ENCODE measurements at places on chromosomes 12 and 14.

DNA sequence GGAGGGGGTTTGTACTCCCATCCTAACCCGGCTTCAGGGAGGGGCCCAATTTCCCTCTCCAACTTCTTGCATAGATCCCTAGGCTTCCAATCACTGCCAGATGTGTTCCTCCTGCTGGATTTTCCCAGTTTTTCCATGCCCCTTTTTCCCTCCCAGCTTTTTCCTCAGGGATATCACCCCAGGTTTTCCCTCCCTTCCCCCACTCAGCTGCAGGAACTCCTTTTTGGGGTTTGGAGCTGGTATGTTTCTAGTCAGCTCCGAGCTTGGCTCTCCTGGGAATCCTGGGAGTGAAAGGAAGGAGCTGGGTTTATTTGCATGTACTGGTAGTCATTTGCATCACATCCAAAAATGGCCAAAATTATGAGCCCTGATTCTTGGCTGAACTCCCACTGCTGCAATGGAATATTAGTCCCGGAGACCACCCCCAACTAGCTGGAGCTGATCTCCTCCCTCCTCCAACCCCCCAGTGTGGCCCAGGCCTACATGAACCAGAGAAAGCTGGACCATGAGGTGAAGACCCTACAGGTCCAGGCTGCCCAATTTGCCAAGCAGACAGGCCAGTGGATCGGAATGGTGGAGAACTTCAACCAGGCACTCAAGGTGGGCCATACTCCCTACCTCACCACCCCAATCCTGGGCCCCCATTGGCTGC lies 1.4 kb upstream of the RDH5 start:
- DNase-seq = no peak

GRCh38 chr14:90332271-90332584 lies 487 bp upstream of the NRDE2 start:
- no peak for DNase-seq

- no peak for DNase-seq
Observed at GRCh38 chr12:108921946-108922345, 42.1 kb downstream of the DAO start.

DNA sequence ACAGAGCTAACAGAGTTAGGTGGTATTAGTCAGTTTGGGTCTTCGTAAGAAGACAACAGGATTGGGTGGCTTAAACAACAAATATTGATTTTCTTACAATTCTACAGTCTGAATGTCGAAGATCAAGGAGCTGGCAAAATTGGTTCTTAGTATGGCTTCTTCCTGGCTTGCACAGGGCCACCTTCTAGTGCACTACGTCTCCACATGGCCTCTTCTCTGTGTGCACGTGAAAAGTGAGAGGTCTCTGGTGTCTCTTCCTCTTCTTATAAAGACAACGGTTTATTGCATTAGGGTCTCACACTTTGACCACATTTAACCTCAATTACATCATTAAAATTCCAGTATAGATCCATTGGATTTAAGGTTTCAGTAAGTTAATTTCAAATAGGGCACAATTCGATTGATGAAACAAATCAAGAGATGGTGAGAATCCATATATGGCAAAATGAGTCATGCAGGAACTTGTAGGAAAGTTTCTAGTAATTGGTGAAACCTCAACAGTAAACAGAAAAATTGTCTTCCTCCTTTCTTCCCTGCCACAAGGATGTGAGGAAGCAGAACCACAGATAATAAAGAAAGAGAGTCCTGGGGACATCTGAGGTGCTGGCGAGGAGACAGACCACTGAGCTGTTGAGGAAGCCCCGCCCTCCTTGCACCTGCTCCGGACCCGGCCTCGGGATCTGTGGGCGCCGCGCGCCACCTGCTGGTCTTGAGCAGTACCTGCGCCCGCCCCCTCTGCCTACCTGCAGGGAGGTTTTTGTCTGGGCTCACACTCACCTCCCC lies 846.7 kb downstream of the TMEM121 start:
- no peak for DNase-seq

GRCh38 chr12:88918161-88918560 lies 337.9 kb upstream of the KITLG start:
- peak; percentile 38 for DNase-seq

DNA sequence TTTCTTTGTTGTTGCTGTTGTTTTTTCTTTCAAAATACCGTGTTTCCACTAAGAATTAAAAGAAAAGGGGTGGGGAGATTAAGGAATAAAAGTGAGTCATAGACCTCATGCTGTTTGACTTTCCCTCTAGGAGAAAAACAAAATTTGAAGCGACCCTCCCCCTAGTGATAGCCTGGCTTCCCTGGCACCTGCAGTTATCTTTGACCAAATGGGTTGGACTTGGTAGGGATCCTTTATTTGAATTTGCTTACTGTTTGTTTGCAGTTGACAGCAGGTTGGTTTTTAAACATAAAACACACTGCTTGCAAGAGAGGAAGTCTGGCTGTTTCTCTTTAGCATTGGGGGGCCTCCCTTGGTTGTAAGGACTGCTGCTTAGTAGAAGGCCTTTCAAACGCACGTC lies 14.0 kb downstream of the OTX2 start:
- peak; percentile 41 for DNase-seq

DNA sequence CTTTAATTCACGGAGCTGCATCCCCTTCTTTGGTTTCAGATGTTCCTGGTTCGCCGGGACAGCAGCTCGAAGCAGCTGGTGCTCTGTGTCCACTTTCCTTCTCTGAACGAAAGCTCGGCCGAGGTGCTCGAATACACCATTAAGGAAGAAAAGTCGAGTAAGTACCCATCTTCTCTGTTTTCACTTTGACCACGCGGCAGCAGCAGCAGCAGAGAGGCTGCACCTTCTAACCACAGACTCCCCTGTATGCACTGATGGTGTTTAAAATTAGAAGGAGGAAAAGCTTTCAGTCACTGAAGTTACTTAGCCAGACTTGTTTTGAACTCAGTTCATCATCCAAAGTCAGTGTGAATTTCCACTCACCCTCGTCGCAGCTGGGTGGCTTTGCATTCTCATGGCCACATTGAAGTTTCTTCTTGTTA lies 63.8 kb downstream of the RIN3 start:
- no peak for DNase-seq

GRCh38 chr14:77086951-77087350 lies 11.1 kb upstream of the CIPC start:
- DNase-seq = no peak

- no peak for DNase-seq
Observed at GRCh38 chr14:34237081-34237480, 225.0 kb downstream of the SPTSSA start.

DNA sequence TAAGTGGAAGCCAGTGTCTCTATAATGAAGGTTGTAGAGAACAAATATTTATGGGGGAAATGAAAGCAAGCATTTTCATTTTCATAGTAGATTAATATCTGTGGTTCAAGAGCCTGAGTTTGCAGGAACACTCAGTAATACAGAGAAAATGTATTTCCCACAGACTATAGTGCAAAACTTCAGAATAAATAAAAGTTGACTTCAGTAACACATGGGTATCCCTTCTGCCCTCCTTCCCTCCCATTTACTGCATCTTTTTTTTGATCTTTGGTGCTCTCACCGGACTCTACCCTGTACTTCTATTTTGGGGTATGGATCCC lies 75.3 kb upstream of the AMN1 start:
- no peak for DNase-seq

GRCh38 chr12:802242-803120 lies 50.1 kb downstream of the WNK1 start:
- DNase-seq = no peak

- DNase-seq = peak; percentile 89
Observed at GRCh38 chr14:79225815-79226214, 985.5 kb downstream of the DIO2 start.

DNA sequence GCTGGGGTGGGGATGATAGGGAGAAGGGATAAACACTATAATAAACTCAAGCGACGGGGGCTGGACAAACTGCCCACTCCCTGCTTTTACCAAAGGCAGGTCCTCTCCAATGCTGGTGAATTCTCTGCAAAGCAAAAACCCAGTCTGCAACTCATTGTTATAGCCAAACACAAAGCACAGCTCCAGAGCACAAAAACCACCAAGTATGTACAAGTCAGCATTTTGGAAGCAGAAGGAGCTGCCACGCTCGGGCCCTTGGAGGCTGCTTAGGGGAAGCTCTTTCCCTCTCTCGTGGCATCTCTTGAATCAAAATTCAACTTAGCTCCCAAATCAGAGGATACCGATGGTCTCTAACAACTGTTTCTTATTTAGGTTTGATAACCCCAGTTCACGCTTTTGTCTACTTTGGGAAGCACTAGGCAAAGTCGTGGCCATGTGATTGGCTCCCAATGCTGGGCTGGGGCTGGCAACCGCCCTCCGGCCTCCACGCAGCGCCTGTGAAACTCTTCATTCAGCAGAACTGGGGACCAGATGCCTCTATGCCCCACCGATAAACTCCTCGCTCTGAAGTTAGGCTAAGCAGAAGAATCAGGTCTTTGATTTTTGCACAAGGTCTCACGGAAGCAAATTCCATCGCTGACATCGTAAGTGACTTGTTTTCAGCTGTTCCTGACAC lies 158.5 kb upstream of the FOXN3 start:
- no peak for DNase-seq

DNA sequence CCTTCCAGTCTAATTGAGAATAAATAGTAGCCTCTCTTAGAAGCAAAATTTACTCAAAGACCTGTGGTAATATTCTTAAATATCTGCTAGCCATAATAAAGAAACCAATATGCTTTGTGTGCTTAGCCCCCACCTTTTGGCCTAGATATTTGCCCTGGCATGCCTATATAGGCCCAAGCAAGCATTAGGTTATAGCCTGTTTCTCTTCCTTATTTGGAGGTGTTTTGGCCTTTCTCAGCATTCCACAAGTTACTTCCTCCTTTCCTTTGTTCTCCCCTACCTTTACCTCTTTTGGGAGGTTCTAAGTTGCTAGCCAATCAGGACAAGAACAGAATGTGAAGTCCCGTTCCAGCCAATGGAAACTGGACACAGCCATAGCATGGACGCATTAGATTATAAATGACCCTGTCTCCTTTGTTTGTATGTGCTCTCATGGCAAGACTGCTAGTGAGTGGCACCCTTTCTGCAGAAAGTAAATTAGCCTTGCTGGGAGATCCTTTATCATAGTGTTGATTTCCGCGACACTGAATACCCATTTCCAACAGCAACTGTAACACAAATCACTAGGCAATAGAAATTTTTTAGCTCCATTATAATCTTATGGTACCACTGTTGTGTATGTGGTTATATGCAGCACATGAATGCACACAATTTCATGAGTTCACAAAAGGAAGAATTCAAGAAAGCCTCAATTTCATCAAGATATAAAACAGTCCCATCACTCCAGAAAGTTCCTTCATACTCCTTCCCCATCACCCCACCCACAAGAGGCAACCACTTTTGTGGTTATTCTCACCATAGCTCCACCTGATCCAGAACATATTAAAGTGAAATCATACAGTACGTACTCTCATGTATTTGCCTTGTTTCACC lies 37.6 kb downstream of the CEP83 start:
- no peak for DNase-seq

GRCh38 chr14:21267886-21268616 lies 1.2 kb downstream of the HNRNPC start:
- DNase-seq = no peak

- peak; percentile 35 for DNase-seq
Observed at GRCh38 chr12:47556261-47557030, 149.4 kb downstream of the RPAP3 start.

DNA sequence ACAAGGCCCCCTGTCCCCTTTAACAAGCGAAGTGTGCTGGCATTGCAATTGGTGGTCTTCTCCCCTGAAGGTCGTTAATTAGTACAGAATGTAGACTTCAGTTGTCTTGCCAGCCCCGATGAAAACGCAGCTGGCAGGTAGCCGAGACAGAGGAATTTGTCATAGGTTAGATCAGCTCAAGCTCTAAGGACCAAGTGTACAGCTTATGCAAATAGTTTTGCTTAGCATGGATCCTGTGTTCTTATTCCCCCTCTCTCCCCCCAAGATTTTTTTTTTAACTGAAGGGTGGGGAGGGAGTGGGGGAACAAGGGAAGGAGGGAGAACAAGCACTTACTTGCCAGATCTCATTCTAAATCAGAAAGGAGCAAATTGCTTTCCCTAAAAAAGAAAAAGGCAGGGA lies 58.6 kb upstream of the PARP11 start:
- DNase-seq = no peak

DNA sequence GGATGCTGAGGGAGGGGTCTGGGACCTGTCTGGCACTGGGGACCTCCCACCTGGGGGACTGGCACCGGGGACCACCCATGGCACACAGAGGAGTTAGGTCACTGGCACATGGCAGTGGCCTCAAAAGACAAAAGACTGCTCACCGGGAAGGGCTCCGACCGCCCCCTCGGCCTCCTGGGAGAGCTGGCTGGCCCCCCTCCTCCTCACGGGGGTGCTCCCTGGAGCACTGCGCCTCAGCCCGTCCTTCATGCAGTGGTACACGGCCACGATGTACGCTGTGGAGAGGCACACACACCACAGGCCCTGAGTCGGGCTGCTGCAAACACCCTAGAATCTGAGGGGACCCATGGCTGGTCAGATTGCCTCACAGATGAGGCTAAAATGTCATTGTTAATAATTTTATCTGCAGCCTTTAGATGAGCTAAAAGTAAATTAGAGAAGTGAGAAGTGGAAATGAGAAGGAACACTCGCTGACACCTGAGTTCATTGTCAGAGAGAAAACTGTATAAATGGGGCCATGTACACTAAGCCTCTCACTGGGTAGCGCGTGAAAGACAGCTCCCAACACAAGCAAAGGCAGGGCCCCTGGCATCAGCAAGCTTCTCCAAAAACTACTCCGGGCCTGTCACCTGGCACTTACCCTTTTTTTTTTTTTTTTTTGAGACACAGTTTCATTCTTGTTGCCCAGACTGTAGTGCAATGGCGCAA lies 14.1 kb downstream of the P2RX2 start:
- DNase-seq = no peak

DNA sequence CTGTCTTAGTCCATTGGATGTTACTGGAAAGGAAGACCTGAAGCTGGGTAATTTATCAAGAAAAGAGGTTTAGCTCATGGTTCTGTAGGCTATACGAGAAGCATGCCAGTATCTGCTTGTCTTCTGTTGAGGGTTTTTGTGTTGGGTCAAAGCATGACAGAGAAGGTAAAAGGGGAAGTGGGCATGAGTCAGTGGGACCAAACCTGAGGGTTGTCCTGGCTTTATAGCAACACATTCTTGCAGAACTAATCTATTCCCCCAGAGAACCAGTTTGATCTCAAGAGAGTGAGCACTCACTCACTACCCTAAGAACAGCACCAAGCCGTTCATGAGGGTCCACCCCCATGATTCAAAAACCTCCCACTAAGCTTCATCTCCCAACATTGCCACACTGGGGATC lies 19.0 kb upstream of the KRAS start:
- no peak for DNase-seq

DNA sequence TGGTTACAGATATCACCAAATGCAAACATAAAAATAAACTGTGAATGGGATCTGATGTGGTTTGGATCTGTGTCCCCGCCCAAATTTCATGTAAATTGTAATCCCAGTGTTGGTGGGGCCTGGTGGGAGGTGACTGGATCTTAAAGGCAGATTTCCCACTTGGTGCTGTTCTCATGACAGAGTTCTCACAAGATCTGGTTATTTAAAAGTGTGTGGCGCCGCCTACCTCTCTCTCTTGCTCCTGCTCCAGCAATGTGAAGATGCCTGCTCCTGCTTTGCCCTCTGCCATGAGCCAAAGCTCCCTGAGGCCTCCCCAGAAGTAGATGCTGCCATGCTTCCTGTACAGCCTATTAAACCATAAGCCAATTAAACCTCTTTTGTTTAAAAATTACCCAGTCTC lies 47.8 kb downstream of the SLC25A21 start:
- DNase-seq = peak; percentile 31
